ENCODE measurements at places on chromosomes 5 and 9. TPM values are rescaled to one million over a fixed set of nuclear protein-coding genes. Genes with fewer than 3 reads are reported as not detected.

DNA sequence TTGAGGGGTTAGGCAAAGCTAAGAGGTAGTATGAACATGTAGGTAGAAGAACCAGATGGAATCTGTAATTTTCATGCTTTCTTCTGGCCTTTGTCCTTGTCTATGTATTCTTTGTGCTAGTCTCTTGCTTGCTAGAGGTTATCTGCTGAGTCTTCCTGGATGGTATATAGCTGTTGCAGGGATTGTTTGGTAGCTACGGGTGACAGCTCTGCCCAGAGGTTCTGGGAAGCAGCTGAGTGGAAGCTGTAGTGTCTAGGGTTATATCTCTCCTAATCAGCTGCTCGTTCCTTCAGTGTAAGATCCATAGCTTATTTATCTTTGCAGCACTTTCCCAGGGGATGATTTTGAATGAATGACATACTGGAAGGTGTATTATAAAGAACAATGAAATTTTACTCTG is 100.3 kb downstream of the ATG10 start:
- DNase-seq = no peak

FCN2 gene
- total RNA-seq = not detected

DNA sequence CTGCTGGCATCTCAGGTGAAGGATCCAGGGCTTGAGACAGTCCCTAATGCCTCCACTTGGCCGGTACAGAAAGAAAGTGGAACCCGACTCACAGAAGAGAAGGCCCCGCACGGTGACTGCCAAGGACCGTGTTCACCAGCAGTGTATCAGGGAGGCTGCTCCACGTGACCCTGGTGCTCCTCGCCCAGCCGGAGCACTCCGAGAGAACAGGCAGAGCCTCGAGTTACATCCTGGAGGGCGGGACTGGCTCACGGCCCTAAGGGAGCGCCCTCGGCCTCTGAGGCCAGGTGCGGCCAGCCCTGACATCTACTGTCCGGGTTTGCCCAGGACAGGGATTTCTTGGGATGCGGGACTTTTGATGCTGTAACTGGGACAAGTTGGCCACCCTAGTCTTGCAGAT is 104.0 kb upstream of the SARDH start:
- no peak for DNase-seq

GRCh38 chr5:148229840-148230239 is 8.5 kb upstream of the MARCOL start:
- no peak for DNase-seq

GRCh38 chr5:53929570-53929969 is 369.1 kb downstream of the NDUFS4 start:
- DNase-seq = no peak

Data from activated naive CD8-positive, alpha-beta T cell treated with anti-CD3 and anti-CD28 coated beads for 36 hours (primary cell).